Stimulated activated CD8-positive, alpha-beta memory T cell treated with anti-CD3 and anti-CD28 coated beads, Interleukin-7, amount 100 ng/mL, for 4 hours (primary cell): ENCODE measurements at places on chromosomes 6 and 20.

- no peak for DNase-seq
These were observed 6.5 kb upstream of the UQCC2 start for GRCh38 chr6:33717934-33718455.

- peak; percentile 43 for DNase-seq
These were observed 43.6 kb downstream of the MDGA1 start for GRCh38 chr6:37653933-37654565.

GRCh38 chr6:39338397-39338796 lies 15.9 kb upstream of the KCNK16 start:
- no peak for DNase-seq

- no peak for DNase-seq
These were observed 64.4 kb downstream of the CHMP4B start for GRCh38 chr20:33875534-33876026.

- no peak for DNase-seq
These were observed 853 bp downstream of the SLC22A3 start for GRCh38 chr6:160349020-160349441.

- DNase-seq = no peak
These were observed 67.5 kb downstream of the FARS2 start for GRCh38 chr6:5328800-5329199.

- no peak for DNase-seq
These were observed 120.7 kb upstream of the KCNG1 start for GRCh38 chr20:51143652-51144051.

GRCh38 chr6:71460933-71461332 lies 172.3 kb downstream of the OGFRL1 start:
- DNase-seq = no peak

- no peak for DNase-seq
These were observed 425.0 kb downstream of the COL12A1 start for GRCh38 chr6:74780831-74781230.

DNA sequence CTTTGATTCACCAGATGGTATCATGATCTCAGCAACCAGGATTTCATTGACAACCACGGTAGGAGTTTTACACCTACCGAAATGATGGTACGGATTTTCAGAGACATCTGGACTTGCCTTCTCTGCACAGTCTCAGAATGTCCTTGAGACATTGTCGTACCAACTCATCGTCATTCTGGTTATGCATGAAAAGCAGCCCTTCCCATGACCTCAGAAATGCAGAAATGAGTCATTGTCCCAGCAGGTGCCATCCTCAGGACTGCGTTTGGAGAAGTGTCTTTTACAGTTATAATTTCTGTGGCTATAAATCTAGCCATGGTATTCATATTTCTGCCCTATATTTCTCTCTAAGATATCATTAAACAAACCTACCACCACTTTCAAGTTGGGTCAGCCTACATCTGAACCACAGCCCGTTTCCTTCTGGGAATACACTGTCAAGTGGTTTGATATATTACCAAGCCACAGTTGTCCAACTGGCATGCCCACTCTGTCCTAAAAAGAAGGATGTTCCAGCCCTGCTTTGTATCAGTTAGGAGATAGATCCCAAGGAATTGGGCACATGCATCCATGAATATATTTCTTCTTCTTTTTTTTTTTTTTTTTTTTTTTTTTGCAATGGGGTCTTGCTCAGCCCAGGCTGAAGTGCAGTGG lies 7.5 kb upstream of the BFSP1 start:
- no peak for DNase-seq

DNA sequence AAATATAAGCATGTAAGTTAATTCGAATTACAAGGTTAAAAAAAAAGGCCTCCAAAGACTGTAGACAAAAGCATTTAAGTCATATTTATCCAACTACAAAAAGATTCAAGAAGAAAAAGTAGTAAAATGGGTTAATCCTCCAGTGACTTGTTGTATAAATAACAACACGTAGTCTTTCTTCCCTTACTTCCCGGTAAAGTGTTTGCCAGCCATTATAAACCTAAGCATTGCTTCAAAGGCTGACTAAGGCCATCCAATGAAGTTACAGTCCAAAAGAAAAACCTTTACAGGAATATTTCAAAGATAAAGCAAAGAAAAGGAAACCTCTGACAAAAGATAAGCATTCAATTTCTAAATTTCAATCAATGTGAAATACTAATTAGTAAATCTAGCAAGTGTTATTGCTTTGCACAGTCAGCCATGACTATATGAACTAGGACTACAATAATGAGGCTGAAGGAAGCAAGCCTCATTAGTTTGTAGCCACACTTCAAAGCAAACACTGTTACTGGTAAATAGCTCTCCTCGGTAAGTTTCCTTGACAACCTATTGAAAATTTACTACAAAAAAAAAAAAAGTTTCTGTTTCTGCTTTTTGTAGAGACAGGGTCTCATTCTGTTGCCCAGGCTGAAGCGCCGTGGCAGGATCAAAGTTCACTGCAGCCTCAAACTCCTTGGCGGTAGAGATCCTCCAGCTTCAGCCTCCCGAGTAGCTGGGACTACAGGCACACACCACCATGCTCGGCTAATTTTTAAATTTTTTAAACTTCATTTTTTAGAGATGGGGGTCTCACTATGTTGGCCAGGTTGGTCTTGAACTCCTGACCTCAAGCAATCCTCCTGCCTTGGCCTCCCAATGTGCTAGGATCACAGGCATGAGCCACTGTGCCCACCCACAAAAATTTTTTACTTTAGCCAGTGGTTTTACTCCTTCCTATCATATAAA lies 46.0 kb downstream of the NUDT3 start:
- DNase-seq = no peak

GRCh38 chr6:93104195-93104817 lies 315.1 kb downstream of the EPHA7 start:
- no peak for DNase-seq

DNA sequence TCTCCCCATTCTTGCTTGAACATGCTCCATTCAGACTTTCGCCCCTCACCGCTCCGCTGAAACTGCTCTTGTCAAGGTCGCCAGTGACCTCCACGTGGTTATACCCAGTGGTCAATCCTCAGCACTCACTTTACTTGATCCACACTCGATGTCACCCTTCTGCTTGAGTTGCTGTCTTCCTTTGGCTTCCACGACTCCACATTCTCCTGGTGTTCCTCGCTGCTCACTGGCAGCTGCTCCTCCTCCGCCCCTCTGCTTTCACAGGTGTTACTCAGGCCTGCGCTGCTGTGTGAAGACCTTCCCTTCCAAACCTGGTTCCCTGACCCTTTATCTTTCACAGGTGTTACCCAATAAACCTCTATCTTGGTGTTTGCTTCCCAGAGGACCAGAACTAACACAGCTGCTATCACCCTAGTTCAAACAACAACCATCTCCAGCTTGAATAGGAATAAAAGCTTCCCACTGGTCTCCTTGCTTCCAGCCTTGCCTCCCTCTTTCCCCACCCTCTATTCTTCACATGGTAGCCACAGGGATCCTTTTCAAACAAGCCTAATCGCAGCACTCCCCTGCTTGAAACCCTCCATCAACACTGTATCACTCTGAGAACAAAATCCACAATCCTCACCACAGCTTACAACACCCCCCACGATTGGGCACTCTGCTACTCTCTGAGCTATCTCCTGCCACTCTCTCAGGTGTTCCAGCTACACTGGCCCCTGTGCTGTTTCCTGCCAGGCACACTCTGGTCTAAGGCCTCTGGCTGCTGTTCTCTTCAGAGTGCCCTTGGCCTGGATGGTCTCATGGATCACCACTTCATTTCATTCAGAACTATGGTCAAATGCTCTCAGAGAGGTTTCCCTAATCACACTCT lies 10.7 kb downstream of the PPIL1 start:
- DNase-seq = no peak

DNA sequence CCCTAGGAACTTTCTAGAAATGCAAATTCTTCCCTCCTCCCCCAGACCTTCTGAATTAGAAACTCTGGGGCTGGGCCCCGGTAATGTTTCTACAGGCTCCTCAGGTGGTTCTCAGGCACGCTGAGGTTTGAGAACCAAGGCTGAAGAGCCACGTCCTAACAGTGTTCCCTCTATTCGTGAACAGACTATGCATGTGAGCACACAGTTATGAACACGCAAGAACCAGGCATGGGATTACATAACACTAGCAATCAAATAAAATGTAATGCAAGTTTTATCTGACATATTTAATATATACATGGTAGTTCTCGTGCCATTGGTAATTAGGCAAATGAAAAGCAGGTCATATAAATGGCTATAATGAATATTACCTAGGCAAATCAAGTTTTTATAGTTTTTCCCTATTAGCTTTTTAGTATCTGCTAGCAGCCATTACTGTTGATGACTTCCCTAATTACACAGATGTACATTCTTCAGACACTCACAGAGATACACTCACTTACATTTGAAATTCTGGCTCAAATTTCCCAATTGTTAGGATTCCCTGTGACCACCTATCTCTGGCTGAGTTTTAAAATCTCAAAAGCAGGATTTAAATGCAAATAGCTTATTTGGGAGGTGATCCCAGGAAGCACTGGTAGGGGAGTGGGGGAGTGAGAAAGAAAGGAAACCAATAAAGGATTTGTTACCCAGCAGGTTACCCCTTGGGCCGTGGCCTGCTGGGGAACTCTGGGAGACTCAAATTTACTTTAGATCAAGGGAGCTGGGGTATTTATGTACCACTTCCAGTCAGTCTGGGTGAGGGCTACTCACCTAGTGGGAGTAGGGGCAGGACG lies 104.1 kb downstream of the TCP11 start:
- no peak for DNase-seq

GRCh38 chr6:30935018-30935417 lies 3.0 kb upstream of the SFTA2 start:
- no peak for DNase-seq

DNA sequence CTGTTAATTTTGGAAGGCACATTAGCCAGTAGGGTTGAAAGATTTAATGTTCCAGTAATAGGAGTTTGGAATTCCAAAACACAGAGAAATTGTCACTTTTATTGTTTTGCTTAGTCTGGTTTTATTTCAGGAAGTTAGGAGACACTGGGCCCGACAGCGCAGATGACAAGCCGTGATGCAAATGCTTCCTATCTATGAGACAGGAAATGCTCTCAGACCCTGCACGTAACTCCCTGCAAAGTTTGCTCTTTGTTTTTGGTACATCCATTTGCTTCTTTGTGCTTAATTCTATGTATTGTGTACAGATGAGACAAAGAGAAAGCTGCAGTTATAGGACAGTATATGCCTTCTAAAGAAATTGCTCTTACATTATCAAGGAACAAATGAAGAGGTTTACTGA lies 201.6 kb upstream of the SGK1 start:
- no peak for DNase-seq

DNA sequence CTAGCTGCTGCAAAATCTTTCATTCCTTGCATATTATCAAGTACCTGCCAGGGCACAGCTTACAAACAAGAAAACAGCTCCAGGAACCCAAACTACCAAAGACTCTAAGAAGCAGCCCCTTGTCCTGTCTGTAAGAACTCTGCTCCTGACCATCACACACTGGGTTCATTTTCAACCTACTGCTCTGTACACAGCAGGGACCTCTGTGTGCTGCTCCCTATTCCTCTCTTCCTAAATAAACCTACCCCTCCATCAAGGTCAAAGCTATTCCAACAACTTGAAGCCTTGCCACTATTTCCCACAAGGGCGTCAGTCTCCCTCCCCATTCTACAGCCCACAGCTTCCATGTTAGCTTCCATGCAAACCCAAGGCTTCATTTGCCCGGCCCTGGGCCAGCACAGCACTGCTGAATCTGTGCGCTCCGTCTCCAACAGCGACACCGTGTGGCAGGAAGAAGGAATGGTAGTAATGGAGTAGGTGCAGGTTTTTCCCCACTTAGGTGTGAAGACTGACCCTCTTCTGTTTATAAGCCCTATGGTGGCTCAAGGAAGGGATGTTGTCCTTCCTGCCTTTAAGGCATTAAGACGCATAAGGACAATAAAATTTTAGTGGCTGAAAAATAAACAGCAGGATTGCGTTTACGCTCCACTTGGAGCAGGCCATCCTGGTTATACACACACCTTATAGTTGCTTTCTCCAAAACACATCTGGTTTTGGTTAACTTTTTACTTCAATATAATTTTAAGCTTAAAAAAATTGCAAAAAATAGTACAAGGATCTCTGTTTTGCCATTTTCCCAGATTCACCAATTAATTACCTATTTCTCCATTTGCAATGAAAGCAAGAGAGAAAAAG lies 115.2 kb upstream of the NXT1 start:
- DNase-seq = no peak

GRCh38 chr20:31713312-31714273 lies 9.1 kb downstream of the BCL2L1 start:
- no peak for DNase-seq

DNA sequence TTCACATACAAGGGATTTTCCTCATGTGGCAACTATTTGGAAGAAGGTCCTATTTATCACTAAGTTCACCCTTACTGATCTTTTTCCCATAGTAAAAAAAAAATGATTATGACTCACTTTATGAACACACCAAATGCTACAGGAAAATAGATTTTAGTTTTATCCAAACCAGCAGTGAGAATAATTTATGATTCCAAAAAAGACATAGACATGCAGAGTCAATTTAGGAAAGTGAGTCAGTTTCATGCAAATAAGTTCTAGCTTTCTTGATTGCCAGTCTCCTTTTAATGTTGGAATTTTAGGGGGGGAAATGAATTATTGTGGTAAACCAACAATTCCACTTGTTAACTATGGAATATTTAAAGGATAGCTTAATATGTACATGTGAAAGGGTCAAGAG lies 64.0 kb upstream of the RNF146 start:
- no peak for DNase-seq

DNA sequence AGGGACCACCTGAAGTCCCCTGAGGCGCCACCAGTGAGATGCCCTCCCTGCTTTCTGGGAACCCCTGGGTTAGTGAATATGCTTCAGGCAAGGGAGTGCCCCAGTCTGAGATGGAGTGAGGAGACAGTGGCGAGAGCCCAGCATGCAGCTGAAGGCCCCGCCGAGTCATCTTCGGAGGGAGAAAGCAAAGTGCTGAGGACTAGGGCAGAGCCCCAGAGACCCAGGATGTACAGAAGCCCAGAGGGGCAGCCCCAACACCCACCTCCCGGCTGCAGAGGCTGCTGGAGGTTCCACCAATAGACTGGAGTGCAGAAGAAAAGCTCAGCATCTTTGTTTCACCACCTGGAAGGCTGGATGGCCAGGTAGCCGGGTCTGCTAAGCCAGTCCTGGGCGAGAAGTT lies 14.1 kb downstream of the ANKRD60 start:
- DNase-seq = no peak

DNA sequence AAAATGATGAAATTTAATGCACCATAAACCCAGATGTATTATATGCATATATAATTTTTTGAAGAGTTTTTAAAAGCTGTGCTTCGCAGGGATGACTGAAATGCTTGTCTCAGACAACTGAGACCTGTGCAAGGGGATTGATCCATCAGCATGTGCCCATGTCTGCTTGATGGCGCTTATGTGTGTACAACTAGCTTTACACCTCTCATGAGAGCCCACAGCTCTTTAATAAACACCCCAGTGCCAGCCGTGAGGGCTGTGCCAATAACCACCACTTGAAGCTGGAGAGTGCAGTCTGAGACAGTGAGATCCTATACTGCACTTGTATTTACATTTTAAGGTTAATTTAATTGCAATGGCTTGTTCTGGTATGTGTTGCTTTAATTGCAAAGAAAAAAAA lies 225.5 kb downstream of the BCKDHB start:
- DNase-seq = no peak

DNA sequence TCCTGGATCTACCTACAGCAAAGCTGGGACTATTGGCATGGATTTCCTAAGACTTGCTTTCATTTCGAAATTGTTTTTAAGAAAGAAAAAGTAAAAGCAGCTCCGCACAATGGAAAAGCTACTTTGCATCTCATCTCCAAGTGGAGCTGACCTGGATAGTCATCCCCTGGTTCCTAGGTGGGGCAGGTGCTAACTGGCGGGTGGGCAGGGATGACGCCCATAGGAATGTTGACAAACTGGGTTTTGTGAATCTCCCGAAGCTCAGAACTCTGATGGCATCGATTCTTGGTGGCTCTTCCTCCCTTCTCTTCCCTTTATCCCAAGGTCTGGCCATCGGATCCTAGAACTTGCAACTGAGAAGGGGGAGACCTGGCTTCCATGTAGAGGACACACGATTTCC lies 12.4 kb upstream of the EZR start:
- DNase-seq = no peak
